ENCODE measurements at places on chromosomes 3 and 15.

- DNase-seq = no peak
These were observed 287.9 kb upstream of the SEMA6D start for GRCh38 chr15:47429376-47429775.

- DNase-seq = no peak
These were observed 24.5 kb upstream of the PSMD6 start for GRCh38 chr3:64047787-64048186.

DNA sequence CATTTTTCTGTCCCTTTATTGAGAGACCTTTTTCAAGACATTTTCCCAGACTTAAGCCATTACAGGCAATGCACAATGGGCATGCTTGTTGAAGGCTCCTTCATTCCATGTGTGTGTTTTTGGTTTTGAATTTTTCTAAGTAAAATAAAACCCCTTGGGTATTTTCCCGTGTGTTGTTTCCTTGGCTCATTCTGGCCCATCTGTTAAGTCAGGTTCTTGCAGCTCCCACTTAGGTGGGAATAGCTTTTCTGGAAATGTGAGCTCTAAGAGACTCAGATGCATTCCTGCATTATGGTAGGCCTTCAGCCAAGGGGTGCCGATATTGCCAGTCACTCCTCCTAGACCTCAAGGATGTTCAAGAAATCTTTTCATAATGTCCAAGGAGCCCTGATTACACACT is 314.9 kb downstream of the CACNA2D3 start:
- no peak for DNase-seq

DNA sequence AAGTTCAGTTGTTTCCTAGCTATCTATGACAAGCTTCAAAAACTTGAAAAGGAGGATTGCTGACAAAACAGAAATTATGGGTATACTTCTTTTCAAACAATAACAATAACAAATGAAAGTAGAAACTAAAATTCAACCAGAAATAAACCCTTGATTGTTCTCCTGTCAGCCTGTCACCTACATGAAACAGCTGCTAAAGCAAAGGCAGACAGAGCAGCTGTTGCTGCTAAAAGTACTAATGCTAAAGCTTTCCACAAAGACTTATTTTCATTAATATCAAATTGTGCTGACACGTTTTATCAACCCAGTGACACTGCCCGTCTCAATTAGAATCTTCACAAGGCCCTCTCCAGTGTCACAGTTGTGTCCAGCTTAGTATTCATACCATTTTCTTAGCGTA is 533.2 kb upstream of the GBE1 start:
- DNase-seq = no peak

GRCh38 chr15:25792128-25792527 is 71.0 kb downstream of the ATP10A start:
- DNase-seq = no peak

- no peak for DNase-seq
These were observed 462.7 kb upstream of the ATP11B start for GRCh38 chr3:182330646-182331045.

- DNase-seq = no peak
These were observed 110.7 kb downstream of the ZMAT3 start for GRCh38 chr3:178960918-178961317.

DNA sequence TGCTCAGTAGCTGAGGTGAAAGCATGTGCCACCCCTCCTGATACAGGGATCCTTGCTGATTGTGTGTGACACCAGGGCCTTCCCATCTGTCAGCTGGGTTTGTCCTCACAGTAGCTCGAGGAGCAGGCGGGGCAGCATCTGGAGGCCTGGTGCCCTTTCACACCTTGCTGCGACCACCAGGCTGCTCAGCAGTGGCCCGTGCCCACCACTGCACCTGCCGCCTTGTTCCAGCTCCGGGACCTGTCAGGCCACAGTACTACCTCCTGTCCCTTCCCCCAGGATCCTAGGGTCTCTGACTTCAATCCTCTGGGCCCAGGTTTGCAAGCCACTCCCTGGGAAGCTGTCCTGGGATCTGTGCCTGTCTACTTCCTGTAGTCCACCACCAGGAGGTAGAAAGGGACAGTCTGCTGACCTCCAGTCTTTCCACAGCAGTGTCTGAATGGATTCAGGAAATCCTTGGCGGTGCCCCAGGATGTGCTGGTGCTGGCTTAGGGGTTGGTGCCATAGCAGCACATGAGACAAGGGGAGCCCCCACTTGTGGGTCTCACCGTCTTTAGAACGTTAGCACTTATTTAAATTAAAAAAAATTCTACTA is 27.5 kb downstream of the APBA2 start:
- no peak for DNase-seq

DNA sequence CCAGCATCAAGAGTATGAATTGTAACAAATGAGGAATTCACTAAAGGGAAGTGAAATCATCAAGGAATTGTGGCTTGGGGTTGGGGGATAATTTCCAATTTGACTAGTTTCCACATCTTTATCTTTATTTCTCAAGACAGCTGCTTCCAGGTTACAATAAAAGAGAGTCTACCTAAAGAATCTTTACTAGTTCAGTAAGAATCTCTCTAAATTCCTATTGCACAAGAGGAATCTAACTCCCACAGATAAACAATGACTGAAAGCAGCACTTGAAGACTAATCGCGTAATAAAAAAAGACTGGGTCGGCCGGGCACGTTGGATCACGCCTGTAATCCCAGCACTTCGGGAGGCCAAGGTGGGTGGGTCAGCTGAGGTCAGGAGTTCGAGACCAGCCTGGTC is 194.4 kb downstream of the KBTBD8 start:
- DNase-seq = no peak

- DNase-seq = no peak
These were observed 114.6 kb downstream of the SLCO3A1 start for GRCh38 chr15:91967935-91968606.

- no peak for DNase-seq
These were observed 751.7 kb upstream of the GOLIM4 start for GRCh38 chr3:168847291-168847883.

- no peak for DNase-seq
These were observed 82.2 kb downstream of the TRAK1 start for GRCh38 chr3:42173307-42173706.

- no peak for DNase-seq
These were observed 1.7 kb downstream of the SEC13 start for GRCh38 chr3:10319251-10319650.

DNA sequence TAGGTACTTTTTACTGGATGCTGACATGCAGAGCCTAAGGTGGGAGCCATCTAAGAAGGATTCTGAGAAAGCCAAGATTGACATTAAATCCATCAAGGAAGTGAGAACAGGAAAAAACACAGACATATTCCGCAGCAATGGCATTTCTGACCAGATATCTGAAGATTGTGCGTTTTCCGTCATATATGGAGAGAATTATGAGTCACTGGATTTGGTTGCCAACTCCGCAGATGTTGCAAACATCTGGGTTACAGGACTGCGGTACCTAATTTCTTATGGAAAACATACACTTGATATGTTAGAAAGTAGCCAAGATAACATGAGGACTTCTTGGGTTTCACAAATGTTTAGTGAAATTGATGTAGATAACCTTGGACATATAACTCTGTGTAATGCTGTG is 125.1 kb downstream of the PLCL2 start:
- DNase-seq = no peak

DNA sequence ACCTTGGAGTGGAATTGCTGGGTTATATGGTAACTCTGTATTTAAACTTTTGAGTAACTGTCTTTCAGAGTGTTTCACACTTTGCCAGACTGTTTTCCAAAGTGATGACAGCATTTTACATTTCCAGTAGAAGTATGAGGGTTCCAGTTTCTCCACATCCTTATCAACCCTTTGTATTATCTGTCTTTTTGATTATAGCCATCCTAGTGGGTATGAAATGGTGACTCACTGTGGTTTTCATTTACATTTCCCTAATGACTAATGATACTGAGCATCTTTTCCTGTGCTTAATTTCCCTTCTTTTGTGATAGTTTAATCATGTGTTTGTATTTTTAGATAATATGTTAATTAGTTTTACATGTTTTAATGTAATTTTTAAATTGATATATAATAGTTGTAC is 138.1 kb upstream of the DAZL start:
- no peak for DNase-seq
